ENCODE measurements at places on chromosomes 4 and X.

DNA sequence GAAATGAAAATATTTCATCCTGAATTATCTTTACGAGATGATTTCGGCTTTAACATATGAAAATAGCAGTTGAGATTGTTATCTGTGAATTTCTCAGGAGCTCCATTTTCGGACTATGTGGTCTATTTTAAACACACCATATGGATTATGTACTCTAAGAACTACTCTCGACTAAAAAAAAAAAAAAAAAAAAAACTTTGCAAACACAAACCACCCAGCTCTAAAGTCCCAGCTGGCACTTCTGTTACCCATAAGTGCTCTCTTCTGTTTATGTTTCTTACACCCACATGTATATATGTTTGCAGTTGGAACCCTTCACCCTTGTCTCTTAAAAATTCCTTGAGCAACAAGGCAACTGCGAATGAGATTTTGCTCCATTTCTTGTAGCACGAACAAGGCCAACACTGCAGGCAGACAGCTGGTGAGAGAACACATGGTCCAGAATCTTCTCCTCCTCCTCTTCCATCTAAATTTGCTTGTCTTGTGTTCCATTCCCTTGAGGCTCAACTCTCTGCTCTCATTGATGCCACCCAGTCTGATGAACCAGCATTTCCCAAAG lies 172.7 kb upstream of the HCCS start:
- no peak for DNase-seq

GRCh38 chr4:110898290-110898689 lies 275.4 kb upstream of the PITX2 start:
- DNase-seq = no peak

GRCh38 chrX:136170139-136170800 lies 22.9 kb downstream of the FHL1 start:
- DNase-seq = no peak

DNA sequence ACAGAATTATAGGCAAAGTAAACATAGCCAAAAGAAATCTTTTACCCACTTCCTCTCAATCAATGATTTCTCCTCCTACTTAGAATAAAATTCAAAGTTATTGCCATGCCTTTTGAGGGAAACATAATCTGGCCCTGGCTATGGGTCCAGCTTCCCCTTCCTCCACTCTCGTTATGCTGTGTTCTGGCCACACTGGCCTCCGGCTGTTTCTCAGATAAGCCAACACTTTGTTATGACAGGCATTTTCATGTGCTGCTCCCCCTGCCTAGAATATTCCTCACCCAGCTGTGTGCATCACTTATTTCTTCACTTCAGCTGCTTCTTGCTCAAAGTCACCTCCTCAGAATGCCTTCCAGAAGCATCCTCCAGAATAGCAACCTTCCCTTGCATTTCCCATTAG lies 386.6 kb upstream of the AADAT start:
- no peak for DNase-seq

DNA sequence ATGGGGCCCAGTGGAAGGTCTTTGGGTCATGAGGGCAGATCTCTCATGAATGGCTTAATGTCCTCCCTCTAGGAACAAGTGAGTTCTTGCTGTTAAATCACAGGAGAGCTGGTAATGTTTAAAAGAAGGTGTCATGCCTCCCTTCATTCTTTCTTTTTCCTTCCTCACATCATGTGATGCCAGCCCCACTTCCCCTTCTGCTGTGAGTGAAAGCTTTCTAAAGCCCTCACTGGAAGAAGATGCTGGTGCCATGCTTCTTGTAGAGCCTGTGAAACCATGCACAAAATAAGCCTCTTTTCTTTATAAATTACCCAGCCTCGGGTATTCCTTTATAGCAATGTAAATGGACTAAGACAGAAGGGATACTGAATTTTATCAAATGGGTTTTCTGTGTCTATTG lies 66.1 kb upstream of the ZNF827 start:
- DNase-seq = no peak

DNA sequence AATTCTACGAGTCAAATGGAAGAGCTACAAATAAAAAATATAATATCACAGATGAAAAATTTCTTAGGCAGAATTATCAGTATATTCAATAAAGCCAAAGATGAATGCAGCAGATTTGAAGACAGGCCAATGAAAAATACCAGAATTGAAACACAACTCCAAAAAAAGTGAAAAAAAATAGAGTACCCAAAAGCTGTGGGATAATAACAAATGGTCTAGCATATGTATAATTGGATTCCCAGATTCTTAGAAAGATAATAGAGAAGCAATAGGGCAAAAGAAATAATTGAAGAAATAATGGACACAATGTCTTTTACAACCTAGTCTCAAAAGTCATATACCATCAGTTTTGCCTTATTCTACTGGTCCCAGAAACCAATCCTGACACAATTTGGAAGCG lies 4.4 kb downstream of the ANAPC10 start:
- DNase-seq = no peak

DNA sequence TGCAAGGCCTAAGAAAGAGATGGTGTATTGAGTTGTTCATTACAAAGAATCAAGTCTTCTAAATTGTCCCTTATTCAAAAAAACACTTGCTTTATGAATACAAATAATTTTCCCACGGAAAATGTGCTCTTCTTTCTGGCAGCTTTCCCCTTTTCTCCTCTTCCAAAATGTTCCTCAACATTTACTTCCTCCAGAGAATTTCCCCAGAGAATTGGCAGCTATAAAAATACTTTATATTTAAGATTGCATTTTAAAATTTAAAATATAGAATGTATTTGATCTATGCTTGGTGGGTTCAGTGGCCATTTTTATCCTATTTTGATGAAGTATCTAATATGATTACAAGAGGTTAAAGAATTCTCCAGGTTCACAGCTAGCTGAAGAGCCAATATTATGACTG lies 521.0 kb downstream of the IQCM start:
- DNase-seq = no peak

DNA sequence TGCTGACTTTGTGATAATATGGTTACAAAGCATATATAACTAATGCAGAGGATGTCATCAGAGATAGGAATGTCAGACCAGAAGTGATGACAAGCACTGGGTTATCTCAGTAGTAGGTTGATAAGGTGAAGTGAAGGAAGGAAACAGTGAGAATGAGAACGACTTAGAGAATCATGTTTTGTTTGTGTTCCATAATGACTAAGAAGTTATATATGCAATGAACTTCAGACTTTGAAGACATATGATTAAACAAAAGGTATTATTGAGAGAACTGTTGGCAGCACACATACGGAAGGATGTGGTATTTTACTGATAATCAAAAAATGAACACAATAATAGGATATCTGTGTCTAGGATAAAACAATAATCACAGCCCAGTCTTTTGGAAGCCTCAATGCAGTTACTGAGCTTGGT lies 18.3 kb upstream of the HHIP start:
- DNase-seq = no peak

DNA sequence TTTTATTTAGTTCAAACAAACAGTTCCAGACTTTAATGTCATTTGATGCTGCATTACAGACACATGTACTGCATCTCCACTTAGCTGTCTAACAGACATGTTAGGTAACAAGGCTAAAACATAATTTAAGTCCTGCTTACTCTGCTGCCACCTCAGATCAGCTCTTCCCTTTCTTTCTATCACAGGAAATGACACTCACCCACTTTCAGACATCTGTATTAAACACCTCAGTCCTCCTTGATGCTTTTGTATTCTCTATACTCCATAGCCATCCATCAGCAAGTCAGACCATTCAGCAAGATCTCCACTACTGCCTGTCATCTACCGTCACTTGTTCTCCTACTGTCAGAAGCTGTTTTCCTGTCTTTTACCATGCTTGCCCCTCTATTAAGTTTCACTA lies 405.4 kb downstream of the IL15 start:
- DNase-seq = no peak

All from stimulated activated CD4-positive, alpha-beta T cell treated with anti-CD3 and anti-CD28 coated beads, Interleukin-1b, Interleukin-23, amount 100 ng/mL, for 1 hour (primary cell).